Brain (organoid and tissue), 16 donors: ENCODE measurements at places on chromosomes 3 and 15. TPM values are rescaled to one million over a fixed set of nuclear protein-coding genes. Genes with fewer than 3 reads are reported as not detected.

The OR5K2 gene
- polyA plus RNA-seq: not detected

GRCh38 chr3:89038869-89039268 lies 68.6 kb upstream of the EPHA3 start:
- no peak for DNase-seq

GRCh38 chr15:72866866-72867616 lies 83.5 kb upstream of the ADPGK start:
- DNase-seq: no peak

The UROC1 gene
- polyA plus RNA-seq: 0.10 TPM

The KNL1 gene
- 4.8 TPM for polyA plus RNA-seq

The WDR93 gene
- 0.32 TPM for polyA plus RNA-seq

The NR2E3 gene
- polyA plus RNA-seq: not detected

DNA sequence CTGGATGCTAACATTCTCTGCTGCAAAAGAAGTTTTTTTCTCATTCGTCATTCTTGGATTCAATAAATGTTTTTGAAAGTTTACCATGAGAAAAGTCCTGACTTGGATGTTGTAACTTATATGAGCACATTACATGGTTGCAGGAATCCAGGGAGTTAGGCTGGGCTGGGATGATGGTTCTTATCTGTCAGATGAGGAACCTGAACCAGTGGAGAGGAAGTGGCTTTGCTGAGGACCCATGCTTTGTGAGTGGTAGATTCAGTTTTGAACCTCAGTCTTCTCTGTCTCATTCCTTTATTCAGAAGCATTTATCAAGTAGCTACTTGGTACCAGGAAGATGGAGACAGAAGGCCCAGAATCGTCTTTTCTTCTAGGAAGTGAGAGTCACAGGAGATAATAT lies 3.7 kb upstream of the GASK1A start:
- DNase-seq: no peak

DNA sequence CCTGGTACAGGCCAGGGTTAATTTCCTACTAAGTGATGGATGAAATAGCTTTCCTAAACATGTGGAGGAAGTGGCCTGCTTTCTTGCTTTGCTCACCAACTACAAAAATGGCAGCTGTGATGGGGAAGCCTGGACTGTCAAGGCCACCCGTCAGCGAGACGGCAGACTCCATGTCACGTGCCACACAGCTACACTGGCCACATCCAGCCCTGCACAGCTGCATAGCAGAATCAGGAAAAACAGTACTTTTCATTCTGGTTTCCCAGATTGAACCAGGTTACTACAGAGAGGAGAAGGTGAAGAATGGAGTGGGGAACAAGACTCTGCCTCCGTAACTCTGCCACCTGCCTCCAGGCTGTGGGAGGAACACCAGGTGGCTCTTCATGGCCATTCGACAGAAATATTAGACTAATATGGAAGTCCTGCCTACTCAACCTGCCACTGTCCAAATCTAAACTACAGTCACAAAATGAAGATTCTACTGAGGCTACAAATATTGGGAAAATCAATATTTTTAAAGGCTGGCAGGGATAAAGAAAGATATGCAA lies 174.3 kb downstream of the MAGI1 start:
- no peak for DNase-seq

The CPA3 gene
- polyA plus RNA-seq: not detected

The MASP1 gene
- 4.0 TPM for polyA plus RNA-seq

GRCh38 chr3:121545049-121545573 lies 677 bp downstream of the POLQ start:
- no peak for DNase-seq

The CDHR4 gene
- polyA plus RNA-seq: not detected

DNA sequence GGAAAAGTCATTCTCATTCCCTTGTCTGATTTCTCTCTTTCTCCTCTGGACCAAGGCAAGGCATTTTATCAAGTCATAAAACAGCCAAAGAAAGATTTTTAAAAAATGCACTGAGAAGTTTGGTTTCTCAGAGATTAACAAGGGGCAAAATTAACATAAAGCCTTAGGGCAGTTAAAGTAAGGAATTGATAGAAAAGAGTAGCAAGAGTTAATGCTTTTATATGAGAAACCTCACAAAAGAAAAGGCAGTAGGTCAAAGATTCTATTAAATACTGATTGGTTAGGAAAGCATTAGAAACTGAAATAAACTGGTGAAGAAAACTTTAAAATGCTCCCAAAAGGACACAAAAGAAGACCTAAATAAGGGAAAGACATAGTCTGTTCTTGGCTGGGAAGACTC lies 121.0 kb upstream of the PRTG start:
- no peak for DNase-seq

The A4GNT gene
- polyA plus RNA-seq: not detected

The CHRFAM7A gene
- polyA plus RNA-seq: 0.61 TPM

The NEK4 gene
- polyA plus RNA-seq: 4.6 TPM

DNA sequence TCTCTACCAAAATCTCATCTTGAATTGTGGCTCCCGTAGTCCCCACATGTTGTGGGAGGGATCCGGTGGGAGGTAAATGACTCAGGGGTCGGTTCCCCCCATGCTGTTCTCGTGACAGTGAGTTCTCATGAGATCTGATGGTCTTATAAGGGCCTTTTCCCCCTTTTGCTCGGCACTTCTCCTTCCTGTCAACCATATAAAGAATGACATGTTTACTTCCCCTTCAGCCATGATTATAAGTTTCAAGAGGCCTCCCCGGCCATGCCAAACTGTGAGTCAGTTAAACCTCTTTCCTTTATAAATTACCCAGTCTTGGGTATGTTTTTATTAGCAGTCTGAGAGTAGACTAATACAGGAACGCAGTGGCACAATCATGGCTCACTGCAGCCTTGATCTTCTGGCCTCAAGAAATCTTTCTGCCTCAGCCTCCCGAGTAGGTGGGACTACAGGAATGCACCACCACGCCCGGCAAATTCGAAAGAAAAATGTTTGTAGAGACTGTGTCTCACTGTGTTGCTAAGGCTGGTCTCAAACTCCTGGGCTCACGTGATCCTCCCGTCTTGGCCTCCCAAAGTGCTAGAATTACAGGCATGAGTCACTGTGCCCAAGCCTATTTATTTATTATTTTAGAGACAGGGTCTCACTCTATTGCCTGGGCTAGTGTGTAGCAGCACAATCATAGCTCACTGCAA lies 101.0 kb downstream of the ATP10A start:
- DNase-seq: no peak

GRCh38 chr15:66474135-66474534 lies 23.4 kb downstream of the SNAPC5 start:
- DNase-seq: no peak

- no peak for DNase-seq
Measured at GRCh38 chr15:89769366-89769765, 6.8 kb upstream of the MESP2 start.

DNA sequence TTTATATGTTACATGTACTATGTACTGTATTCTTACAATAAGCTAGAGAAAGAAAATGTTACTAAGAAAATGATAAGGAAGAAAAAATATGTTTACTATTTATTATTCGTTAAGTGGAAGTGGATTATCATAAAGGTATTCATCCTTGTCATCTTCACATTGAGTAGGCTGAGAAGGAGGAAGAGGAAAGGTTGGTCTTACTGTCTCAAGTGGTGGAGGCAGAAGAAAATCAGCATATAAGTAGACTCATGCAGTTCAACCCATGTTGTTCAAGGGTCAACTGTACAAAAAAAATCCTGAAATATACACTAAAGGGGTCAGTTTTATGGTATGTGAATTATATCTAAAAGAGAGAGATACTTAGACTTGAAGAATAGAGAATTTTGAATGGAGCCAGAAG lies 5.7 kb downstream of the HMG20A start:
- DNase-seq: no peak

- no peak for DNase-seq
Measured at GRCh38 chr15:96827981-96828380, 497.5 kb downstream of the NR2F2 start.

The ZBTB47 gene
- polyA plus RNA-seq: 25.6 TPM

- DNase-seq: no peak
Measured at GRCh38 chr15:100544338-100544841, 15.6 kb upstream of the CERS3 start.
